Activated CD4-positive, alpha-beta T cell treated with anti-CD3 and anti-CD28 coated beads, Interleukin-2, Interleukin-4, amounts not matched to agents 100 ng/mL and 50 ng/mL, durations not matched to agents 16 hours and 8 hours (primary cell): ENCODE measurements at places on chromosomes 4 and X.

GRCh38 chr4:182141061-182141460 lies 102.1 kb upstream of the TENM3 start:
- no peak for DNase-seq

- no peak for DNase-seq
Observed at GRCh38 chrX:3712870-3713224, 602 bp downstream of the PRKX start.

GRCh38 chr4:6916587-6917460 lies 7.2 kb downstream of the TBC1D14 start:
- DNase-seq = peak; percentile 82

- no peak for DNase-seq
Observed at GRCh38 chr4:73673286-73673685, 53.0 kb upstream of the RASSF6 start.

GRCh38 chr4:102439812-102440211 lies 61.3 kb upstream of the NFKB1 start:
- DNase-seq = no peak

- DNase-seq = peak; percentile 6
Observed at GRCh38 chr4:98232202-98232601, 29.0 kb upstream of the RAP1GDS1 start.

GRCh38 chrX:38868941-38869401 lies 67.7 kb downstream of the MID1IP1 start:
- DNase-seq = no peak
